HT1080 (cell line): ENCODE measurements at places on chromosomes 16 and 17. TPM values are rescaled to one million over a fixed set of nuclear protein-coding genes. Genes with fewer than 3 reads are reported as not detected.

USP10 gene
- 72.2 and 99.8 TPM in 2 replicates for total RNA-seq

GRCh38 chr17:2094891-2095535, 40.1 kb downstream of the HIC1 start:
- no peak for DNase-seq

GRCh38 chr17:49110509-49110908, 22.1 kb upstream of the B4GALNT2 start:
- DNase-seq: no peak

DNA sequence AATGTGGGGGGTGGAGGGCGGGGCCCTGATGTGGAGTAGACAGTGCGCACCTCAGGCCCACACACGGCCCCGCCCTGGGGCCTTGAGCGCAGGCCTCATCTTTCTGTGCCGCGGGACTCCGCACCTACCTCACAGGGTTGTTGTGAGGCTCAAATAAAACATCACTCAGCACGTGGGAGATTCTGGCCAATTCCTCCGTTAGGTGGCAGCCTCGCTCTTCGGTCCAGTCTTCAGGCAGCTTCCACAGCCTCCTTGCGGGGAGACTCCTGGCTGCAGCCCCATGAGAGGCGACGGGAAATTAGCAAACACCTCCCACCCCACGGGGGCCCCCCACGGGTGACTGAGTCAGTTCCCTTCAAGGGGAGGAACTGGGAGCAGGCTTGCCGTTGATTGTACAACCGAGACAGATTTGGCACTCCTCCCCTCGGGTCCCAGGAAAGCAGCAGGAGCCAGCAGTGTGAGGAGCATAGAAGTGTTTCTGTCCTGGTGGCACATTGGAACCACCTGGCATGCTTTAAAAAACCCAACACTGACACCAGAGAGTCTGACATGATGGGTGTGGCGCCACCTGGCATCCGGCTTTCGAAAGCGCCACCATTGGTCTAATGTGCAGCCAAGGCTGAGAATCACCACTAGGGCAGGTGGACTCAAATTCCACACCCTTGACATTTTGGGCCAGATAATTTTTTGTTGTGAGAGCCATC, 7.6 kb downstream of the MRM1 start:
- no peak for DNase-seq

CTCF gene
- 44.4 and 53.8 TPM in 2 replicates for total RNA-seq

DNA sequence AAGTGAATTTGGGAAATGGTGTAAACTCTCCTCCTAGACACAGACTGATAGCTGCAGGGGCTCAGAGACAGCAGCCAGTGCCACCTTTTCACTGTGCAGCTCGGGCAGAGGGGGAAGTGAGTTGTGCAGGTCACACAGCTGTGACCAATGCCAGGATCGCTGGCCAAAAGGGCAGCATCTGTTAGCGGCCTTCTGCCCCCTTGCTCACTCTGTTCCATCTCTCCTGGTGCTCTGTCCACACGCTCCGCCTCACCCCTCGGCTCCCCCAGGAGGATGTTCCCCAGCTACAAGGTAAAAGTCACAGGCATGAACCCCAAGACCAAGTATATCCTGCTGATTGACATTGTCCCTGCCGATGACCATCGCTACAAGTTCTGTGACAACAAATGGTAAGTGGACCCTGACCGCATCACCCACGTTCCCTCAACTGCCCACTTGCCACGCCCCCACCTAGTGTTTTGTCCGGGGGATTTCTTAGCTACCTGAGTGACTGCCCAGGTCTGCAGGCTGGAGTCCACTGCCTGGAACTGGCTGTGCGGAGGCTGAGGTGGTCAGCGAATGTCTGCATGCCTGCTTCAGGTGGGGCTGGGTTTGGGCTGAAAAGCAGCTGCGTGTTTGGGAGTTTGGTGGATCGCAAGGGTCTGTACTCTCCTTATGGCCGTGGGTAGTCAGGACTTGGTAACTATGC, 13.5 kb downstream of the TBX4 start:
- no peak for DNase-seq

- no peak for DNase-seq
Measured at GRCh38 chr17:65536573-65537342, 24.7 kb downstream of the AXIN2 start.

DNA sequence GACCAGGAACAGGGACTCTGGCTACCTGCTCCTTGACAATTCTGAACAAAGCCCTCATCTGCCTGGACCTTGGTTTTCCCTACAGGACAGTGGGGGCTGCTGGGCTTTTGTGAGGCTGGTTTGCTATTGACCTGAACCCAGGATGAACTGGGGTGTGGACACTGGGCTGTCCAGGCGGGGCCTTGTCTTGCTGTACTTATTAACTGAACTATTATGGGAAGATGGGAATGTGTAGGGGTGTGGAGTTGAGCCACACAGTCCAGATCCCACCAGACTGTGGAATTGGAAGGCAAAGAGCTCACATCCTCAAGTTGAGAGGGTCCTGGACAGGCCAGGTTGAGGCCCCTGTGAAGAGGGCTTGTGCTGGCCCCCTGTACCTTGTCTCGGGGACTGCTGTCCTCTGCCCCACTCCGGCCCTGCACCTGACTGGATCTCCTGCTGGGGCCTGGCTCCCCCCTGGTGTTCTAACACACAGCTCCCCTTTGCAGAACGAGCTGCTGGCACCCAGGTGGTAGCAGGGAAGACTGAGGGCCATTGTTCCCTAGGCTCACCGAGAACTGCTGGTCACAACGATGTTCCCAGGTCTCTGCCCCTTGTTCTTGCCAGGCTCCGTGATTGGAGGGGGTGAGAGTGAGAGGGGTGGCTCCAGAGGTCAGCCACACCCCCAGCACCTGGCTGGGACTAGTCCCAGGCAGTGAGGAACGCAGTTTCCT, 51.8 kb upstream of the CDC42EP4 start:
- DNase-seq: no peak

GRCh38 chr17:7613769-7614424, 800 bp downstream of the FXR2 start:
- DNase-seq: peak; percentile 32

- peak; percentile 16 for DNase-seq
Measured at GRCh38 chr17:73749337-73749823, 105.1 kb upstream of the SDK2 start.

G6PC1 gene
- total RNA-seq: not detected in 2 replicates

GRCh38 chr16:23710504-23710903, 2.5 kb downstream of the ERN2 start:
- DNase-seq: no peak

DNA sequence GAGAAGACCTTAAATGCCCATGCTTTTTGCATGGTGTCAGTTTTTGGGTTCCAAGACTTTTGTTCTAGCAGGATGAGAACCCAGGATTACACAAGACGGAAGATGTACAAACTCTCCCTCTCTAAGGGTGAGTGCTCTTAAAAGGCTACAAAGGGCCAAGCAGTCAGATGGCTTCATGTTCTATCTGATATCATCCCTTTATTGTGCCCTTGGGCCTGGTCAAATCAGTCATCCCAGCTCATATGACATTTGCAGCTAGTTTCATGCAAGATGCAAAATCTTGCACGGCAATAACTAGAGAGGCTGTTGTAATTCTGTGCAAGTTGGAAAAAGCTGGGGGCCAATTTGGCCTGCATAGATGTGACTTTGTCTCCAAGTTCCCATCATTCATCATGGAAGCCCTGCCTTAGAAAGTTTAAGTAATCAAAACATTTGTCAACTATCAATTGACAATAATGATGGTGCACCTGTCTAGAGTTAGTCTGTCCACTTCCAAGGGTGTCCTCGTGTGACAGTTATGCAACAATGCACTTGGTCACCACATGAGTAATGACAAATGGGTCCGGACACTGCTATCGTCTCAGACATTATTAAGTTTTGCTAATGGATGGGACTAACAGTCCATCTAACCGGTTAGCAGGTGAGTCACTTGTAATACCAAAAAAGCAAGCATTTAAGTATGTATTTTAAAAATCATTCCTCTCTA, 58.6 kb upstream of the ZFHX3 start:
- DNase-seq: no peak

ADAM11 gene
- 2.8 and 3.4 TPM in 2 replicates for total RNA-seq

SLC6A2 gene
- not detected in 2 replicates for total RNA-seq

GRCh38 chr17:65800655-65801054, 239.2 kb upstream of the AXIN2 start:
- DNase-seq: no peak

DNA sequence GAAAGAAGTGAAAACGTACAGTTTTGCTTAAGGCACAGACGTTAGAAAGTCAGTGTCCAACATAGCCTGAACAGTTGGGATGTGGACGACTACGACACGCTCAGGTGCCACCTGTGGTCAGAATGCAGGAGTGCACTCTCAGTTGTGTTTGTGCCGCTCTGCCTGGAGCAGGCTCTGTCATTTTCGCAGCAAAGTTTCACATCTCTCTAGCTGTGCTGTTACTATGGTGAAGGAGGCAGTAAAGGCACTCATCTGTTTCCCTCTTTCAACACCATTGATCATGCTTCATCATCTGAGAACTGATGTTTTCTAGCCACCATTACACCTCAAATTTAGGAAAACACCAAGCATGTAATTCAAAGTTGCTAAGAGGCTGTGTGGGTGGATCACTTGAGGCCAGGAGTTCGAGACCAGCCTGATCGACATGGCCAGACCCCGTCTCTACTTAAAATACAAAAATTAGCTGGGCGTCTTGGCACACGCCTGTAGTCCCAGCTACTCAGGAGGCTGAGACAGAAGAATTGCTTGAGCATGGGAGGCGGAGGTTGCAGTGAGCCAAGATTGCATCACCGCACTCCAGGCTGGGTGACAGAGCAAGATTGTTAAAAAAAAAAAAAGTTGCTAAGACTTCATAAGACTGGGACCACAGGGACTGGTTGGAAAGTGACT, 44.9 kb upstream of the DNAJA2 start:
- peak; percentile 57 for DNase-seq

- DNase-seq: no peak
Measured at GRCh38 chr17:47714773-47715396, 18.2 kb upstream of the TBX21 start.

DNA sequence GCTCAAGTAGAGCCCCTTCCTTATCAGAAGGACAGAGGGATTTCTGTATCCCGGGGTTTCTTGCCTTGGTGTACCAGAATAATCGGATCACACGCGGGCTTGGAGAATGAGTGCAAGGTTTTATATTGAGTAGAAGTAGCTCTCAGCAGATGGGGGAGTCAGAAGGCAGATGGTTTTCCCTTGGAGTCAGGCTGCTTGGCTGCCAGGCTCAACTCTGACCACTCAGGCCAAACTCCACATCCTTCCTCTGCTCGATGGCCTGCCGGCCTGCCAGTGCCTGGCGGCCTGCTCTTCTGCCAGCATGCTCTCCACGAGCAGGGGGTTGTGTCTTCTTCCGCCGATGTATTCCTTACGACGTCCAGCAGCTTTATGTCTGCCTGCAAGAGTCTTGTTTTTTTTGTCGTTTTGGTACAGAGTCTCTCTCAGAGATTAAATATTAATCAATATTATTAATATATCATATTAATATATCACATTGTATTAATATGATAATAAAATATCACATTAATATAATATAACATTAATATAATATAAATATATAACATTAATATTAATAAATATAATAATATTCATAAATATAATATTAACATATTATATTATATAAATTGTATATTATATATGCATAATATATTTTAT, 229.2 kb upstream of the WSCD1 start:
- no peak for DNase-seq

GRCh38 chr17:6420173-6420641, 14.7 kb downstream of the AIPL1 start:
- DNase-seq: no peak

ATP2A1 gene
- total RNA-seq: 0.27 TPM in 1 of 2 replicates, not detected in the other

GRCh38 chr16:8882725-8883377, 700 bp downstream of the LITAFD start:
- no peak for DNase-seq

GRCh38 chr16:20763461-20764232, at the start of gene ACSM3:
Gene ACSM3 (plus strand): TSS chr16:20764014. CDS start chr16:20770035, 6,021 bp downstream.
- peak; percentile 66 for DNase-seq

DNA sequence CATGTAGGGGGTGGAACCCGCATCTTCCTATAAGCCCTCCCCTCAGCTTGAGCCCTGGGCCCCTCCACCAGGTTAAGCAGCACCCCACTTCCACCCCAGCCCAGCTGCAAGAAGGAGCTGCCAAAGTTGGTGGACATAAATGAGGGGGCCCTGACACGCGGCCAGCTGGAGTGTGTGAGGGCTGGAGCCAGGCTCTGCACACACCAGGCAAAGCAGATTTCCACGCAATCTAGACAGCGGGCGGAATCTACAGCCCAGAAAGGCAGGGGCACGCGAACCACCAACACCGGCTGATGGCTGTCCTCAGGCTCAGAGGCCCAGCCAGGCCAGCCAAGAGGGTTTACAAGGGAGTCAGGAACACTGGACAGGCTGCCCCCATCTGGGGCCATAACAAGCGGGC, 171.2 kb downstream of the ZNF423 start:
- DNase-seq: no peak

CDH1 gene
- total RNA-seq: not detected in 2 replicates
